ENCODE measurements at places on chromosomes 11 and 22.

GRCh38 chr11:64558065-64558745, 32.8 kb upstream of the SLC22A12 start:
- DNase-seq = no peak

- DNase-seq = no peak
Measured at GRCh38 chr22:26095256-26095956, 73.9 kb upstream of the SEZ6L start.

- no peak for DNase-seq
Measured at GRCh38 chr11:130370845-130371590, 56.3 kb upstream of the ZBTB44 start.

DNA sequence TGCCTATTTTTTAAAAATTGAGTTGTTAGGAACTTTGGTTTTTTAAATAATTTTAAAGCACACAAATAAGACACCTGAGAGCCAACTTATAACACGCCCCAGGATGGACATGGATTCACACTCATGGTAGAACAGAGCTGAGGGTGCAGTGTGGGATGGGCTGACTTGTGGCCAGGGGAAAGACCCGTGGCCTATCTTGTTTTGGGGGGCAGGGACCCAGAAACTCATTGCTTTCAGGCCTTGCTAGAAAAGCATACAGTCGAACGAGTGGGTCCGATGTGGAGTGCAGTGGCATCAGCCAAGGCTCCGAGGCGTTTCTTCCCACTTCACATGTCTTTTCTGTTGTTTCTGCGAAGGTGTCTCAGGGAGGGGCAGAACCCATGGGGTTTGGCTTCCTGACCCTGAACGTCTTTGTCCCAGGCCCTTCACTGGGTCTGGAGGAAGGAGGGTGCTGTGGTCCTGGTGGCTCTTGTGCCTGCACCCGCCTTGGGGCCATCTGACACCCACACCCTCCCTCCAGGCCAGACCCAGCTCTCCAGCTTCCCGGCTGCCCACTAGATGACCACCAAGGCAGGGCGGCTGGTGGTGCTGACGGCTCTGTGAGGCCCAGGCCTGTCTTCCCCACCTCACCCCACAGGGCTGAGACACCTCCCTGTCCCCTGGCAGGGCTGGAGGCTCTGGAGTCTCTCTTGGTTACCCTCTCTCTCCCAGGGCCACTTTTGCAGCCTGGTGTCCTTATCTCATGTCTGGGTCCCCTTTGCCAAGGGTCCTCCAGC, 120.8 kb downstream of the KCNQ1 start:
- no peak for DNase-seq

DNA sequence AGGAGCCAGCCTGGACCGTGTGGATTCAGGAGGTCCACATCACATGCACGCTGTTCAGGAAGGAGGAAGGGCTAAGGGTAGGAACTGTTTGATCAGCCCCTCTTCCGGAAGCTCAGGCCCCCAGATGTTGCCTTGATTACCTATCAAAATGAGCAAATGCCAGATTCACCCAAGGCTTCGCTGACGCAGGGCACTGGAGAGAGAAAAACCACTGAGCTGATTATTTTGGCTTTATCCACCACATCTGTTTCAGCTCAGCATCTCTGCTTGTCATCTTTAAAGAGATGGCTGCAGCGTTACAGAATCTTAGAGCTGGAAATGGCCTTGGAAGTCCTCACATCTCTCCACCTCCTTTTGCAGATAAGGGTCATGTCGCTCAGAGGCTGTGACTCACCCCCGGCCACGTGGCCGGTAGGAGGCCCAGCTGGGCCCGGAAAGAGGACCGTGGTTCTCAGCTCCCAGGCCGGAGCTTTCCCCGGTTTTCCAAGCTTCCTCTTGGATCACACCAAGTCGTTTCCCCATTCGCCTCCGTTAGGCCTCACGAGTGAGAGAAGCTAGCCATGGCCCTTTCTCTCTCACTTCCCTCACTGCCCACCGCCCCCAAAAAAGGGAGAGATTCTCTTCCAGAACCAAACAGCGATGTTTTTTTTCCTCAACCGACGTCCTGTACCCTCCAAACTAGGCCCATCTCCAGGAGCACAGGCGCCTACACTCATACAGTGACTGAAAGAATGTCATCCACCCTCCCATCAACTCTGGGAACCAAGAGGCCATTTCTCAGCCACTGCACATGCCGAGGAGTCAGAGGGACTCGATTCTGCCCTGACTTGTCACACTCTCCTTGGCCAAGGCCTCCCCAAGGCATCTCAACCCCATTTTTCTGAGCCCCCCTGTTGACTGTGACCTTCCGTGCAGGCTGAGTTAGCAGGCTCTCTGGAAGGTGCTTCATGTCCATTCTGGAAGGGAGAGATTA, 37.6 kb downstream of the LIF start:
- no peak for DNase-seq

DNA sequence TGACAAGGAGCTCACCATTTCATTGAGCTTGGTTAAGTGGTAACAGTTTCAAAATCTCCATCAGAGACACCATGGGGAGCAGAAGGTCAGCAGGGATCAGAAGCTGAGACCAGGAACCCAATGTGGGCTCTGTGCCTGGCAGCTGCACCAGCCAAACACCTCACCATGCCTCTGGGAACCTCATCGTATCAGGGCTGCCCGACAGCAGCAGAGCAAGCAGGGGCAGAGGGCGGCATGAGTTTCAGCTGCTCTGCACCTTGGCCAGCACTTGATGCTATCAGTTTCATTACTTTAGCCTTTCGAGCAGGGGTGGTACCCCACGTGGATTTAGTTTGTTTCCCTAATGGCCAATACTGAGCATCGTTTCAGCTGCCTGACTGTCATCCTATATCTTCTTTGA, 77.8 kb downstream of the DGCR2 start:
- DNase-seq = no peak
